ENCODE measurements at places on chromosomes 2 and 18. TPM values are rescaled to one million over a fixed set of nuclear protein-coding genes. Genes with fewer than 3 reads are reported as not detected.

The FNDC4 gene
- total RNA-seq, result 17.4 TPM

The PROKR1 gene
- not detected for total RNA-seq

The MOGAT1 gene
- not detected for total RNA-seq

The COL6A3 gene
- 264 TPM for total RNA-seq

The HOXD4 gene
- total RNA-seq, result not detected

The UGT1A8 gene
- not detected for total RNA-seq

The ITGB1BP1 gene
- total RNA-seq, result 126 TPM

The RAMP1 gene
- total RNA-seq, result 176 TPM

The C1QL2 gene
- total RNA-seq, result not detected

The SUPT7L gene
- total RNA-seq, result 30.7 TPM

The TNS1 gene
- 249 TPM for total RNA-seq

The IL1RN gene
- total RNA-seq, result not detected

The PCARE gene
- total RNA-seq, result not detected

The SERPINB4 gene
- not detected for total RNA-seq

The RAB10 gene
- total RNA-seq, result 162 TPM

The PSMA8 gene
- not detected for total RNA-seq

The DCC gene
- not detected for total RNA-seq

The AKAIN1 gene
- not detected for total RNA-seq

The POMC gene
- total RNA-seq, result not detected

The VWA3B gene
- total RNA-seq, result not detected

The HOXD13 gene
- total RNA-seq, result not detected

The DSG1 gene
- not detected for total RNA-seq

All from chondrocyte (in vitro differentiated cells).